ENCODE measurements at places on chromosomes 16 and 17.

- no peak for DNase-seq
Measured at GRCh38 chr17:77770331-77771105, 188.0 kb upstream of the TNRC6C start.

DNA sequence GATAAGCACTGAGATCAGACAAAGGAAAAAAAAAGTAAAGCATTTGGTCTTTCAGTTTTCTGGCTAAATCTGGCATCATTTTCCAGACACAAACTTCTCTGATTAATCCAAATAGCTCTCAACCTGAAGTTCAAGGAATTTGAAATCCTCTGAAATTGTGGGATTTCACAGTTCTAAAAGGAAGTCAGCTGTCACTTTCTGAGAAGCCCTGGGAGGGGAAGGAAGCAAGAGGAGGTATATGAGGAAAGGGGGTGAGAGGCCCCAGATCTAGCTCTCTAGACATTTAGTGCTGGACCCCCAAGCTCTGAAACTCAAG is 17.5 kb upstream of the HOXB9 start:
- DNase-seq, result no peak

- no peak for DNase-seq
Measured at GRCh38 chr16:59573528-59574271, 839.6 kb upstream of the GOT2 start.

DNA sequence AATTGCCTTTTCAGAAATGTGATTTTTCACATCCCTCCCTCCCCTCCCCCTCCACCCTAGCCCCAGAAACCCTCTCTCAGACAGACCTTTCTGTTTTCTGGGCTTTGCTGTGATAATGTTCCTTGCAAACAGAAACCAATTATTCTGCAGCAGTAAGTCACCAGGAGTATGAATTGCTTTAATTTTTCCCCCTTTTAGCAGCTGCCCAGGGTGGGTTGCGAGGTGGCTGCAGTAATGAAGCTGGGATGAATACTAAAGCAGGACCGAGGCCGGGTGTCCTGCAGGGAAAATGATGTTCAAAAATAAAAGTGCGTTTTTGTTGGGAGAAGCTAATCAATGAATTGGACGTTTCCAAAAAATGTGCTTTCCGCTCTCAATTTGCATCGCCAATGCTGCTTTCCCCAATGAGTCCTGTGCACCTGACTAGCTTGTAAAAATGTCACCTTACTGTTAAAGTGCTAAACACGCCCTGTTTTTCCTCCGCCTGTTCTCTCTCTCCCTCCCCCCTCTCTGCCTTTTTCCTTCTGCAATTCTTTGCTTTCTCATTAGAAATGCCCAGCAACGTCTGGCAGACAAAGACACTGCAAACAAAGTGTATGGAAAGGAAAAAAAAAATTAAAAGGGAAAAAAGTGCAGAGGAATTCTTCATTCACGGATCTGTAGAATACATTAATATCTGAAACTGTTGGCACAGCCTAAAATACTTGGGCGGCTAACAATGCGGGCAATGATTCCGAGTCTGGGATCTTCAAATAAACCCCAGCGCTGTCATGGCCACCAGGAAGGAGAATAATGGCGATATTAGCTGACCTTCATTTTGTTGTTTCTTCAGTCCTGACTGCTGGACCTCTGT is 244.1 kb downstream of the STX8 start:
- DNase-seq, result no peak

- no peak for DNase-seq
Measured at GRCh38 chr17:32490101-32490482, 3.3 kb downstream of the CDK5R1 start.

- no peak for DNase-seq
Measured at GRCh38 chr16:81604960-81605383, 160.4 kb downstream of the CMIP start.
